ENCODE measurements at places on chromosomes 16 and 17.

- peaks cover 4% of the 10 kb centered on the region for H3K4me1 ChIP-seq
- no peaks in the 10 kb centered on the region for H3K27me3 ChIP-seq
- no peak overlapping the region for H3K27ac ChIP-seq
- H3K36me3 ChIP-seq = no peaks in the 10 kb centered on the region
- no peak for DNase-seq
Measured at GRCh38 chr17:45940826-45941225, 46.5 kb downstream of the MAPT start.

DNA sequence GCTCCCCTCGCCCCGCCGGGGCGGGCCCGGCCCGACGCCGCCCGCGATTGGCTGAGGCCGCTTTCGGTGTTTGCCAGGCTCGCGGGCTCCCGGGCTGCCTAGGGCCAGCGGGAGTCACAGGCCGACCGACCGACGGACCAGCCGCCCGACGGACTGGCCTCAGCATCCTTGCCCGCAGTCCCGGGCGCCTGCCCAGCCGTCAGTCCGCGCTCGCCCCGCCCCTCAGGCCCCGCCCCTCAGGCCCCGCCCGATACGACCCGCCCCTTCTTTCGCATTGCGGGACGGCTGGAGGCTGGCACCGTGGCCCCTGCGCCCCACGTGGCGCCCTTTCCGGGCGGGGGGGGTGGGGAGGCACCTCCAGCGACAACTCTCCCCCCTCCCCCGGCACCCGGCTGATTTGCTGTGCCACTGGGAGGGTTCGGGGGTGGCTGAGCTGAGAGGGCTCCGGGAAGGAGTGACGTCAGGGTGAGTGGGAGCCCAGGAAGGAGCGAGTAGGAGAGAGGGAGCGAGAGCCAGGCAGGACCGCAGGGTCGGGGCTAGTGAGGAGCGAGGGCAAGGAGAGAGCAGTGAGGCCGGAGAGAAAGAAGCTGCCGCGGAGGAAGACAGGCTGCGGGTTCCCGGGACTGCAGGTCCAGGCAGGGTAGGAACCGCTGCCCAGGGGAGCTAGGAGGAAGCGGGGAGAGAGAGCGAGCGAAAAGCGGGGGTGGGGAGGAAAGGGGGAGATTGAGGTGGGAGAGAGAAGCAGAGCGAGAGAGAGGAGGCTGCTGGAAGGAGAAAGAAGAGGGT is at the start of gene ASPHD1:
Gene ASPHD1, plus strand, starts transcription at position 387 of the 786 bp plus-strand sequence. CDS start 484 bp downstream, outside the sequence.
- H3K4me3 ChIP-seq = peak within 1 kb of the TSS; percentile 99
- no peaks in the 10 kb centered on the region for H3K36me3 ChIP-seq
- peak within 1 kb of the TSS; percentile 67 for H3K27ac ChIP-seq
- peaks cover 14% of the 10 kb centered on the region for H3K4me1 ChIP-seq
- peak; percentile 89 for DNase-seq
- H3K27me3 ChIP-seq = no peaks in the 10 kb centered on the region

- DNase-seq = no peak
- H3K4me1 ChIP-seq = no peaks in the 10 kb centered on the region
- H3K4me3 ChIP-seq = no peak overlapping the region
Measured at GRCh38 chr17:74806334-74806733, 30.2 kb upstream of the NAT9 start.

DNA sequence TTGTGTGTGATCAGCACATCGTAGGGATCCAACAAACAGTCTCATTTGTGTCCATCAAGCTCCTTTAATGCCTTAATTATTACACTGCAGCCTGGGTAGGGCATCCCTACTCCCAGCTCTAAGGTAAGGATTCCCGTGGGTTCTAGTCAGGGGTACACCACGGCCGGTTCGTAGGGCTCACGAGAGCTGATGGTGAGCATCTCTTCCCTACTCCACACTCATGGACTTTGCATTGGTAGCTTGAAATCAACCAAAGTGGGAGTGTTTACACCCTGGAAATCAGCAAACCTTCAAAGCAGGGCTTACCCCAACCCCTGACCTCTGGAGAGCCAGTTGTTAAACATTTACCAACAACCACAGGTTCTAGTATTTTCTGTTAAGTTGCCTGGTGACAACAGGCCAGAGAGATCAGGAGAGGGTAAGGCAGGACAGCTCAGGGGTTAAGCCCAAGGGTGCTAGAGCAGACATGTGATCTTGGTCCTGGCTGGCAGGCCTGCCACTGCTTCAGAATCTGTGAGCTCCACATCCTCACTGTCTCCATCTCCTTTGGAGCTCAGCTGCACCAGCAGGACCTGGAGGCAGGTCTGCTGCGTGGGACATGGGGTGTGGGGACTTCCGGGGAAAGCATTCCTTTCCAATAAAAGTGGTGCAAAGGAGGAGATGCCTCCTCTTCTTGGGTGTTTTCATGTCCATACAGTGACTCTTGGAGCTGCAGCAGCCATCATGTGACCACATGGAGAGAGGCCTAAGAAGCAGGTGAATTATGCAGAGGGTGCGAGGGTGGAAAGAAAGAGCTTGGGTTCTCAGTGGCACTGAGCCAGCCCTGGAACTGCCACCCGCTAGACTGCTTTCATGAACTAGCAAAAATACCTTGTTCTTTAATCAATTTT is 36.1 kb upstream of the ZCCHC14 start:
- no peak overlapping the region for H3K27ac ChIP-seq
- no peaks in the 10 kb centered on the region for H3K4me1 ChIP-seq
- H3K36me3 ChIP-seq = no peaks in the 10 kb centered on the region
- no peak for DNase-seq

GRCh38 chr16:72434159-72434558 is 262.2 kb upstream of the PMFBP1 start:
- H3K4me1 ChIP-seq = no peaks in the 10 kb centered on the region
- no peak overlapping the region for H3K4me3 ChIP-seq
- no peaks in the 10 kb centered on the region for H3K36me3 ChIP-seq
- H3K27ac ChIP-seq = no peak overlapping the region
- no peaks in the 10 kb centered on the region for H3K27me3 ChIP-seq

DNA sequence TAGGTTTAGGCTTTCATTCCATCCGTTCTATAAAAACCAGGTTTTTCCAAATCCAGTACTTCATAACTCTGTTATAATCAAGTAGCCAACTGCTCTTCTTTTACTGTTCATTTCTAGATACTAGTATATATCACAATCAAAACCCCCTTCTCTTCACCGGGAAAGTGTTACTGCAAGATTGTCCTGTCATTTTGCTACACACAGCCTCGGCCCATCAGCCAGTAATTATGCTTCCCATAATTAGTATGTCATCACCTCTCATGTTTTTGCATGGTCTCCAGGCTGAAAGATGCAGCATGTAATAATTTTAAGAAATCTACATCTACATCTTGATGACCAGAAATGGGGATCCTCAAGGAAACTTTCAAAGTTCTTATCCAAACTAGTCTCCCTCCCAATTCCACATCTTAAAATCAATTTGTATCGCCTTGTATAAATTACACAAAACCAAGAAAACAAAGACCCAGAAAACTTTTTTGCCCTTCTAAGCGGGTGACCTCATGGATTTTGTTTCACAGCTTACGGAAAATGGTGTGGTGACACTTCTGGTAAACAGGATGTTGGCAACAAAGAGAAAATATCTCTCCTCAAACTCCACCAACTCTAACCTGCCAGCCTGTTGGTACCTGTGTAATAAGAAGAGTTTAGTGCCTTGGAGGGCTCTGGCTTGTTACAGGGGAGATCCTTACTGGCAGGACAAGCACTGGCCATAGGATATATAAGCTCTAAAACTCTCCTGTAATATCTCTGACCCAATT is 9.3 kb downstream of the TACO1 start:
- H3K27me3 ChIP-seq = no peaks in the 10 kb centered on the region
- no peaks in the 10 kb centered on the region for H3K4me1 ChIP-seq
- peaks cover 8% of the 10 kb centered on the region for H3K36me3 ChIP-seq
- H3K27ac ChIP-seq = no peak overlapping the region
- no peak for DNase-seq

DNA sequence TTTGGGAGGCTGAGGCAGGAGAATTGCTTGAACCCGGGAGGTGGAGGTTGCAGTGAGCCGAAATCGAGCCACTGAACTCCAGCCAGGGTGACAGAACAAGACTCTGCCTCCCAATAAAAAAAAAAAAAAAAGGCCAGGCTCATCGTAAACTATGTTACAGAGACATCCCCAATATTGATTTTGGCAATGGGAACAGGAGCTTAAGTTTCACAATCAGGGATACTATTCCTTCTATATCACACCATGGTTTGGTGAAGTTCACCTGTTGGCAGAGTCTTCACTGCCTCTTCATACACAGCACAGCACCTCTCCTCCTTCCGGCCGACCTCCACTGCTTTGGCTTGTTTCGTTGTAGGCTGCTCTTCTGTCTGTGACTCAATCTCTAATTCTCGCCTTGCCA is 21.2 kb downstream of the UTP6 start:
- H3K4me3 ChIP-seq = no peak overlapping the region
- no peak for DNase-seq
- H3K4me1 ChIP-seq = no peaks in the 10 kb centered on the region
- H3K27ac ChIP-seq = no peak overlapping the region

DNA sequence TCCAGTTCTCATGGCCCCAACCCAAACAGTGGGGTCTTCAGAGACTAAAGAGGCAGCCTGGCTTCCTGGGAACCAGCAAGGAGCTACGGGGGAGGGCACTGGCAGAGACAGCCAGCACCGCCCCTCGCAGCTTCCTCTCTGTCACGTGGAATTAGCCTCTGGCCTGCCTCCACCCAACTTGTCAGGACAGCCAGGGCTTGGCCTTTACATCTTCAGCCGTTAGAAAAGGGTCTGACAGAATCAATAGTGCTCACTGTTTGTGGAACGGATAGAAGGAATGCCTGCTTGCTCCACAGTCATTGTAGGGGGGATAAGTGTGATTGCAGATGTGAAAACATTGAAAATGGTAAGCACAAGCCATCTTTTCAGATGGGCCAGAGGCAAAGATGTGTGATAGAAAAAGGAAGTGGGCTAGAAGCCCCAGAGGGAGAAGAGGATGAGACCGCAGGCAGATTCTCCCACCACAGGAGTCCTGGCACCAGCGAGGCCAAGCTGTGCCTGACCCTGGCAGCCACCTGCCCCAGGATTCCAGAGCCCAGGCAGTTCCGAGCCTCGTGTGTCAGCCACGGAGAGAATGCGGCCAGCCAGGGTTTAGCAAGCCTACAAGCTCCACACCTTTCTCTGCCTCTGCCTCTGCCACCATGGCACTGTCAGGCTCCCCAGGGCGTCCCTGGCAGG is 18.6 kb downstream of the GRIN2C start:
- H3K4me3 ChIP-seq = no peak overlapping the region
- H3K27me3 ChIP-seq = peaks cover 14% of the 10 kb centered on the region

GRCh38 chr16:52256310-52257078 is 290.4 kb downstream of the TOX3 start:
- H3K27me3 ChIP-seq = no peaks in the 10 kb centered on the region
- no peak for DNase-seq
- H3K4me3 ChIP-seq = no peak overlapping the region
- no peaks in the 10 kb centered on the region for H3K4me1 ChIP-seq
- no peak overlapping the region for H3K27ac ChIP-seq
- no peaks in the 10 kb centered on the region for H3K36me3 ChIP-seq

GRCh38 chr17:71402661-71403141 is 718.1 kb upstream of the SOX9 start:
- H3K4me3 ChIP-seq = no peak overlapping the region
- H3K4me1 ChIP-seq = peaks cover 4% of the 10 kb centered on the region
- DNase-seq = no peak
- no peaks in the 10 kb centered on the region for H3K27me3 ChIP-seq

DNA sequence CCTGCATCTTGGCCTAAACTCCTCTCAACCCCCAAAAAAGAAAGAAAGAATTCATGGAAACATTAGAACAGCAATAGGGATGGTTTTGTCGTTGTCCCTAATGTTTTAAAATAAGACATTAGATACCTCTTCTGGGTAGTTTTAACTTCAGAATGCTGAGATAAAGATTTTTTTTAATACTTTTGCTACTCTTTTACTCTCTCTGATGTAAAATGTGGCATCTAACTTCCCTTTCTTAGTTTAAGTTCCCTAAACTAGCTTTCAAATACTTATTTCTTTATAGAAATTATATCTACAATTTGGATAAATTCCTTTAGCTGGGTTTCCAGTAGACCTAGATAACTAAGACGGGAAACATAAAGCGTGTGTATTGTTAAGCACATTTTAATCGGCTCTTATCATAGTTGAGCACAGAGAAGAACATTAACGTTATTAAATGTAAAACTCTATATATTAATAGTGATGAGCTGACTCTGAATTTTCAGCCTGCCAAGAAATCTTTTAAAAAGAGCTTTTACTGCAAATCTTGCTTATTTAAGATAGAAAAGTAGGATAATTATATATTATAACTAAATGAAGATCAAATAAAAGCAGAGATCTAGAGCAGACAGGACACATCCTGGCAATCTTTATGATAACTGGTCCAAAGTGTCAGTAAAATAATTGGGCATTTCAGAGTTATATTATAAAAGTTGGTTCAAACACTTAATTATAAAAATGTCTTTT is 183.2 kb downstream of the CYB561 start:
- no peaks in the 10 kb centered on the region for H3K4me1 ChIP-seq
- no peaks in the 10 kb centered on the region for H3K36me3 ChIP-seq
- no peak for DNase-seq
- H3K4me3 ChIP-seq = no peak overlapping the region

GRCh38 chr16:86525696-86526095 is 15.4 kb downstream of the FOXF1 start:
- H3K27ac ChIP-seq = no peak overlapping the region
- H3K36me3 ChIP-seq = no peaks in the 10 kb centered on the region
- no peak for DNase-seq

DNA sequence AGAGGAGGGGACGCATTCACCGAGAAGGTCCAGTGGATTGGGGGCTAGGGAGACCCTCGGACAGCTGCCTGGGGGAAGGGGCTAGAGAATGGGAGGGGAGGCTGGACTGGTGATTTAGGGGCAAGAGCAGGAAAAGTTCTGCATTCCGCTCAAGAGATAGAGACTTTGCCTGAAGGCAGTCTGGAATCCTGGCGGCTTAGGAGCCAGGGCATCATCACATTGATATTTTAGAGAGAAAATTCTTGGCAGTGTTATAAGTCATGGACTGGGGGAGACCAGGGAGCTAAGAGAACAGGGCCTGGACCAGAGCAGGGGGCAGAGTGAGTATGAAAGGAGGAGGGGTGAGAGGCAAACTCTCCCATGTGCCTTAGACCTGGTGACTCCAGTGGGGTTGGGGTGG is 35.8 kb downstream of the MSI2 start:
- H3K36me3 ChIP-seq = no peaks in the 10 kb centered on the region
- H3K4me3 ChIP-seq = no peak overlapping the region
- no peak for DNase-seq
- H3K27me3 ChIP-seq = no peaks in the 10 kb centered on the region

DNA sequence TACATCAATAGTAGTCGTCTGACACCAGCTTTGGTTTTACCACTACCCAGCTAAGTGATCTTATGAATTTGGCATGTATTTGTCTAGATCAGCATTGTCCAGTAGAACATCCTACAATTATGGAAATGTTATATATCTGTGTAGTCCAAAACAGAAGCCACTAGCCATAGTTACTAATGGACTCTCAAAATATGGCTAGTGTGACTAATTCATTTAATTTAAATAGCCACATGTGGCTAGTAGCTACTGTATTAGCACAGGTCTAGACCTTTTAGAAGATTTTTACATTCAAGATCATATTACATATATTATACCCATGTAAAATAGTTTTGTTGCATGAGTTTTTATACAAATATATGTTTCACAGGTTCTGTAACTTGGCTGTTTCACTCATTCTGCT is 27.0 kb upstream of the NFAT5 start:
- H3K4me3 ChIP-seq = no peak overlapping the region
- no peak for DNase-seq
- no peaks in the 10 kb centered on the region for H3K27me3 ChIP-seq
- no peak overlapping the region for H3K27ac ChIP-seq
- H3K36me3 ChIP-seq = no peaks in the 10 kb centered on the region
- no peaks in the 10 kb centered on the region for H3K4me1 ChIP-seq

- H3K27ac ChIP-seq = no peak overlapping the region
- H3K36me3 ChIP-seq = no peaks in the 10 kb centered on the region
- peak; percentile 37 for DNase-seq
- 0 out of 2 replicates have a peak, but pooled peaks cover 3% of the 10 kb centered on the region for H3K4me1 ChIP-seq
- H3K4me3 ChIP-seq = no peak overlapping the region
Measured at GRCh38 chr16:49337814-49338350, 35.7 kb upstream of the C16orf78 start.

All from H1 (cell line).